Suppressor macrophage (primary cell): ENCODE measurements at places on chromosomes 4 and X.

GRCh38 chr4:83618431-83618830 is 82.5 kb downstream of the GPAT3 start:
- no peak for DNase-seq

- DNase-seq = peak; percentile 44
Observed at GRCh38 chrX:30613721-30614120, 36.2 kb upstream of the TASL start.

DNA sequence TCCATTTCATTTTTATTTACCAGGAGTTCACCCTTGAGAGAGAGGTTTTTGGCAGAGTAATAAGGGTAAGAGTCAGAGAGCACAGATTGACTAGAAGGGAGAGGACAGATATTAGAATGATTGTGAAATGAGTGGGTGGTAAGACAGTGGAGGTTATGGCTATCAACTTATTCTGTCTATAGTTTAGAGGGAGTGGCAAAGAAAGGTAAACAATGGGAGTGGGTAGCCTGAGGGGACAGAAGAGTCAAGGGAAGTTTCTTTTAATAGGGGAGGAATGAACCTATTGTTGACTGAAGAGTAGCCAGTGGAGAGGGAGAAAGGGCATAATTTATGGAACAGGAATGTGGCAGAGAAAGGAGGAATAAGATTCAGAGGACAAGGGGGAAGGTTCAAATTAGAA is 186.5 kb upstream of the NRK start:
- DNase-seq = no peak

GRCh38 chr4:165738571-165738970 is 134.5 kb upstream of the TLL1 start:
- DNase-seq = no peak

DNA sequence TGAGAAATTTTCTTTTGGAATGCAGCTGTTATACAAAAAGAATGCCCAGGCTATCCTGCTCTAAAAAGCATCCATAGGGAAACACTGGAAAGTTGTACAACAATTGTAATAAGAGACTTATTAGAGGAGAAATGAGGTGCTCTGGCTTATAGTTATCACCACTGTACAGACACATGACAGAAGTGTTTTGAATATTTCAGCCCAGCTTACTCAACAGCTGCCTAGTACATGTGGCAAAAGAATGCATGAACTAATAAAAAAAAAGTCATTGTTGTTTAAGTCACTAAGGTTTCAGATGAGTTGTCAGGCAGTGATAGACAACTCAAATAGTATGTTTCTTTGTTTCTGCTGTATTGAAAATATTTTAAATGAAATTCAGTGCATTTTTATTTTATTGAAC is 307.7 kb downstream of the GPM6A start:
- no peak for DNase-seq
